Cardiac ventricle fibroblast (primary cell): ENCODE measurements at places on chromosomes 11 and 22. TPM values are rescaled to one million over a fixed set of nuclear protein-coding genes. Genes with fewer than 3 reads are reported as not detected.

The OTOG gene
- total RNA-seq: not detected in 2 replicates

The RIN1 gene
- total RNA-seq: 18.1 and 24.7 TPM in 2 replicates

The MPPED1 gene
- not detected in 2 replicates for total RNA-seq

The LRRC74B gene
- not detected in 2 replicates for total RNA-seq

The PRRG4 gene
- 0.05 and 0.06 TPM in 2 replicates for total RNA-seq

The ASRGL1 gene
- 0.15 and 0.44 TPM in 2 replicates for total RNA-seq

The MYBPC3 gene
- total RNA-seq: not detected in 2 replicates
